Hepatocyte (in vitro differentiated cells): ENCODE measurements at places on chromosomes 12 and 14. TPM values are rescaled to one million over a fixed set of nuclear protein-coding genes. Genes with fewer than 3 reads are reported as not detected.

- DNase-seq, result peak; percentile 40
These were observed 127.0 kb upstream of the RPH3A start for GRCh38 chr12:112664569-112664968.

DNA sequence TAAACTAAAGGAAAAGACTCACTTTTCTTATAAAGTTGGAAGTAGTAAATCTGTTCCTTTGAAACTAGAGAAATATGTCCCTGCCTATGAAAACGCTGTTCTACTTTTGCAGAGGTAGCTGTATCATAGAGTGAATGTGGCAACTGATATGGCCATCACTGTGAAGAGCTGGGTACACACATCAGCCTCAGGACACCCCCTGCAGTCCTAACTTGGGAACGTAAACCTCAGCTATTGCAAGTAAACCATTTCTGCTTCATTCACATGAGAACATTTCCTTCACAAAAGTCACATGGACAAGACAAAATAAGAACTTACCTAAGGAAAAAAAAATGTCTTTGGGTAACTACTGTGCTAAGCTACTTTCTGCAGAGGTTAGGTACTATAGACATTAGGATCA lies 233.3 kb upstream of the PPFIA2 start:
- DNase-seq, result peak; percentile 26

DNA sequence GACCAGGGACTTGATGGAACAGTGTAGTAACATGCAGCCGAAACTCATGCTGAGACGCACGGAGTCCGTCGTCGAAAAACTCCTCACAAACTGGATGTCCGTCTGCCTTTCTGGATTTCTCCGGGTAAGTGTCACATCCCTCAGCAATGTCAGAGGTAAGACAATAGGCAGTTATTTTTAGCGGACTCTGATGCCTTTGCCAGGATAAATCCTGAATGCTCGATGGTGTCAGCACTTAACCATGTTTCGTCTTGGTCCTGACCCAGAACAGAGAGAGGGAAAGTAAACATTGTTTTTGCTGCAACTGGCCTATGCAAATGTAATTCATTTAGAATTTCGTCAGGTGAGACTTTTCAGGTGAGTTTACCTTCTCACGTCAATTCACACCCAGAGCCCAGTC lies 112.3 kb downstream of the PLXNC1 start:
- no peak for DNase-seq

Gene PLEKHA5
- 32.2 and 39.3 TPM in 2 replicates for polyA plus RNA-seq

- no peak for DNase-seq
These were observed 25.9 kb downstream of the SPX start for GRCh38 chr12:21551841-21552465.

DNA sequence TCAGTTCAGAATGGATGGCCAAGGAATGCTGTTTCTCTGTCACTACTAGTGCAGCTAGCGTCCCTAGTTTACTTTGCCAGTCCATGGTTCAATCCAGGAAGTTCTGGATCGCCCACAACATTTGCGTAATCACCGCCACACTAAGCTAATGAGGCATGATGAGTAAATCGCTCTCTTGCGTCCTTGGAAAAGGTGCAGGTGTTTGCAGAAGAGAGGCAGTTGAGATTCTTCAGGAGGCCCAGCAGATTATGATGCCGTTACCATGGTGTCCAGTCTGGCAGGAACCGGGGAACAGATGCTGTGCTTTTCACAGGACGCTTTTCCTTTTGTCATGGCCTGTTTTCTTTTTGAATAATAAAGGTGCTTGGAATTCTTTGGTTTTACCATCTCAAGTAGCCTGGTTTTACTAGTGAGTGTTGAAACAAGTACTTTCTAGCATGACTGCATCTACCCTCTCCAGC lies 9.0 kb downstream of the TPH2 start:
- peak; percentile 72 for DNase-seq

Gene SH2B3
- polyA plus RNA-seq, result 4.7 and 5.3 TPM in 2 replicates

DNA sequence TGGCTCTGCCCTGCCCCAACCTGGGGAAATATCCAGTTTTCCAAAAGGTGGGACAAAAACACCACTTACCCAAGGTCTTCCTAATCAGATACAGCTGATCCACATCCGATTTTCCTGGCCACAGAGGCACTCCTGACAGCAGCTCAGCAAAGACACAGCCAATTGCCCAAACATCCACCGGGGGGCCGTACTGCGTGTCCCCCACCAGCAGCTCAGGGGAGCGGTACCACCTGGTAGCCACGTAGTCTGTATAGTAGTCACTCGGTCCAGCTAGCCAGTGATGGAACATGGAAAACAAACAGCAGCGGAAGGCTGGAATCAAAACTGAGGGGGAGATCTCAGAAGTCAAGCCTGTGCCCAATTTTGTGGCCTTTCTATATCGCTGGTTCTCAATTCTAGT lies 28.8 kb downstream of the DMAC2L start:
- no peak for DNase-seq

GRCh38 chr14:55771242-55771981 lies 191.4 kb downstream of the KTN1 start:
- no peak for DNase-seq

Gene KCNA5
- polyA plus RNA-seq, result 0.79 and 2.8 TPM in 2 replicates

DNA sequence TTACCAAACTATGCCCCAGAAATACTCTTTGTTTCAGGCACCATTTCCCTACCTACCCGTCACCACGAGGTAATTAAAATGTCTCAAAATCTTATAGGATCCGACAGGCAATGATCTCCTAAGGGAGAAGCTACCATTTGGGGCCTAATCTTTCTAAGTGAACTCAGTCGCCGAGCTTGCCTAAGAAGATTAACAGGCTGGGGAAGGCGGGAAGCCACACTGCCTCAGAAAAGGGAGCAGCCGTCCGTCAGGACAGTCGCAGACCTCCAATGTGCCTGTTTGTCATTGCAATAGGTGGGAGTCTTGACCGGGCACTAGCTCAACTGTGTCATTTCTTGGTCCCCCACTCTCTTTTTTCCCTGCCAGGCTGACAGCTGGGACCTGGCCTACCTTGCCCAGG lies 4.6 kb downstream of the TTC7B start:
- no peak for DNase-seq

Gene USP44
- polyA plus RNA-seq, result not detected in 2 replicates

GRCh38 chr12:85693093-85693665 lies 143.0 kb downstream of the RASSF9 start:
- no peak for DNase-seq

DNA sequence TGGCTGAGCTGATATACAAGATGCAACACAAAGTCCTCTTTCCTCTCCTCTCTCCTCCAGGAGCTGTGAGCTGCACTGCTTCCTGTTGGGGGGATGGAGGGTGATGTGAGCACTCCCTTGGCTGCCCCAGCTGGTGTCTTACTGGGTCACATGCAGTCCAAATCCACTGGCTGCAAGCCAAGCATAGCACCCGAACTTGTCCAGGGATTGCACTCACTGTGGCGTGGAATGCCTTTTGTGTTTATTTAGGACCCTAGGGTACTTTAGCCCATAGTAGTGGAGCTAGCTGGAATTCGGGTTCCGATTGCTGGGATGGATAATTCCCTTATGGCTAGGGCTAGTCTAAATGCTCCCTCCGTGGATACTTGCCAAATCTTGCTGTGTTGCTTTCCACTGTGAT lies 424.9 kb upstream of the SYT1 start:
- no peak for DNase-seq

DNA sequence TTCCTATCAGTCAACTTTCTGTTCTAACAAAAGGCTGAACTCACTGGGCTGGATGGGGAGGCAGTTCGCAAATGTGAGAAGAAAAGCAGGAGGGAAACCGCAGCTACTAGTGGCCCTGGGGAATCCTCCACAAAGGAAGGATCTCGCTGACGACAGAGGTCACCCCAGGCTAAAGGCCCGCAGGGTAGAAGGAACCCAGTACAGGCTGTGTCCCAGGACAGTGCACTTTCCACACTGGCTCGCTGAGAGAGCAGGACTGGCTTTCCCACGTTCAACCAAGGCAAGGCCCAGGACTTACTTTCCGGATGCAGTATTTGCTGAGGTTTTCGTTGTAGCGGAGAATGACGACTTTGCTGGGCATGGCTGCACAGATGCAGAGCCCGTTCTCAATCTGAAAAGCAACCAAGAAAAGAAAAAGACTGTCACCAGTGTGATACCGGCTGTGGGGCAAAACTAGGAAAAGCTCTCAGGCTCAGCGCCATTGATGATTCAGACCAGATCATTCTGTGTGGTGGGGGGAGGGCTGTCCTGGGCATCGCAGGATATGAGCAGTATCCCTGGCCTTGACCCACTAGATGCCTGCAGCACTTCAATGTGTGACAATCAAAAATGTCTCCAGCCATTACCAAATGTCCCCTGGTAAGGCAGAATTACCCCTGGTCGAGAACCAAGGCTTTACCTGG lies 36.3 kb downstream of the PRKAB1 start:
- no peak for DNase-seq

DNA sequence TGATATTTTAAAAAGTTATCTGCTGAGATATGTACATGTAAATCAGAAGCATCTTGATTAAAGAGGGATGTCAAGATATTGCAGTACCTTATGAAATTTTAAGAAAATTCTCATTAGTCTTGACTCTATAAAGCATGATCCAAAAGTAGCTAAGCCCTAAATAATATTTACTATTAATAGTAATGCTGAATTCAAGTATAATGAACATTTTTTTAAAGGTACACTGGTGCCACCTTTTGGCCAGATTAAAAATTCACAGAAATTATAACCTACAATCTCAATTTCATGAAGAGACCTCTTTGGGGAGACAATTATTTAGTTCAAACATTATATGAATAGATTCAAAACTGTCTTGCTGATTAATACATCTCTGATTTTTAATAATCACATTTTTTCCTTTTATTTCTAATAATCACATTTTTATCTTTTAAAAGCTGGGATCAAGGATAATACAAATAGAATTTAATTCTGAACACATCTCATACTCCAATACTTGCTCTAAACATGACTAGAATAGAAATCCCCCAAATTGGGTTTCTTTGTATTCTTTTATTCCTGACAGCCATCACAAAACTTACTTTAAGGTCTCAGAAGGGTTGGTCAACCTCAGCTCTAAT lies 13.4 kb downstream of the AKAP5 start:
- DNase-seq, result no peak

DNA sequence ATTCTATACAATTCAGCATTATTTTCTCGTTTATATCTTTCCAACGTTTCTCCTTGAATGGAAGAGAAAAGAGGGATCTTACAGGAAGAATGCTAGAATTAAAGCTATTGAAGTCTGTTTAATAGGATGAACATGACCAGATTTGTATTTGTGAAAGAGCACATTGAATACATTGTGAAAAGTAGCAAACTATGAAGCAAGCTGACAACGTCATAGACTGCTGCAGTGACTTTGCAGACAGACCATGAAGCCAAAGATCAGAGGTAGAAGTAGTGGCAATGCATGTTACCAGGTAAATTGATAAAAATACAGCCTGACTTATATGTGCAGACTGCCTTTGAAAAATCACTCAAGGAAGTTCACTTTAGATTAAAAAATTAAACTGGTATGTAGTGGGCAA lies 146.1 kb downstream of the RASSF9 start:
- DNase-seq, result no peak

DNA sequence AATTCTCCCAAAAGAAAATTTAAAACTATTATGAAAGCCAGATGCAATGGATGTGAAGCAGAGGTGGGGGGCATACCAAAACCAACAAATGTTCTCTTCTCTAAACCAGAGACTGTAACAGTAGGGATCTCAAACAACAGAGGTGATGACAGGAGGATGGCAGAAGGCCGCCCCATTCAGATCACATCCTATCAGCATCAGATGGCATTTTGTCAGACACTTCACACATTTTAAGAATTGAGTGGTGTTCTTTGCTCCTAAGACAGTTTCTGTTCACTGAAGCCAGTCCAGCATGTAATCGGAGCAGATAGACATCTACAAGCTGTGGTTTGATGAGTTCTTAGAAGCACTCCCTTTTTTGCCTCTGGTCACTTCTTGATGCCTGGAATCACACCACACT lies 59.6 kb upstream of the SRRM4 start:
- no peak for DNase-seq

Gene KSR2
- 0.22 and 0.46 TPM in 2 replicates for polyA plus RNA-seq

DNA sequence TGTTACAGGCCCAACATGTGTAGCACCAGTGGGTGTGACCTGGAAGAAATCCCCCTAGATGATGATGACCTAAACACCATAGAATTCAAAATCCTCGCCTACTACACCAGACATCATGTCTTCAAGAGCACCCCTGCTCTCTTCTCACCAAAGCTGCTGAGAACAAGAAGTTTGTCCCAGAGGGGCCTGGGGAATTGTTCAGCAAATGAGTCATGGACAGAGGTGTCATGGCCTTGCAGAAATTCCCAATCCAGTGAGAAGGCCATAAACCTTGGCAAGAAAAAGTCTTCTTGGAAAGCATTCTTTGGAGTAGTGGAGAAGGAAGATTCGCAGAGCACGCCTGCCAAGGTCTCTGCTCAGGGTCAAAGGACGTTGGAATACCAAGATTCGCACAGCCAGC lies 8.6 kb downstream of the BCL2L14 start:
- DNase-seq, result no peak

DNA sequence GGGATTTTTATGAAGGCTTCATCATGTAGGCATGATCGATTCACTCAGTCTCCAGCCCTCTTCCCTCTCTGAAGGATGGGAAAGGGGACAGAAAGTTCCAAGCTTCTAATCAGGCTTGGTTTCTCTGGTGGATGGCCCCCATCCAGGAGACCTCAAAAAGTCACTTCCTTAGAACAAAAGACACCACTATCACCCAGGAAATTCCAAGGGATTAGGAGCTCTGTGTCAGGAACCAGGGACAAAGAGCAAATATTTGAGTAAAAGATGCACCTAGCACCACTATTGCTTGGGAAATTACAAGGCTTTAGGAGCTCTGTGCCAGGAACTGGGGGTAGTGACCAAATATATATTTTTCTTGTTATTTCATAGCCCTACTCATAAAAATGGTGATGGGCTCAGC lies 33.6 kb upstream of the TMX1 start:
- DNase-seq, result no peak

Gene PTPRO
- polyA plus RNA-seq, result 0.65 TPM in 1 of 2 replicates, not detected in the other

GRCh38 chr14:55272922-55273321 lies 1.7 kb downstream of the FBXO34 start:
- no peak for DNase-seq

Gene GPR162
- polyA plus RNA-seq, result 2.3 and 6.2 TPM in 2 replicates

Gene ADAM21
- polyA plus RNA-seq, result 1.1 TPM in 1 of 2 replicates, not detected in the other

Gene PCK2
- polyA plus RNA-seq, result 75.0 and 88.8 TPM in 2 replicates

Gene HOXC9
- polyA plus RNA-seq, result 2.7 and 4.1 TPM in 2 replicates

DNA sequence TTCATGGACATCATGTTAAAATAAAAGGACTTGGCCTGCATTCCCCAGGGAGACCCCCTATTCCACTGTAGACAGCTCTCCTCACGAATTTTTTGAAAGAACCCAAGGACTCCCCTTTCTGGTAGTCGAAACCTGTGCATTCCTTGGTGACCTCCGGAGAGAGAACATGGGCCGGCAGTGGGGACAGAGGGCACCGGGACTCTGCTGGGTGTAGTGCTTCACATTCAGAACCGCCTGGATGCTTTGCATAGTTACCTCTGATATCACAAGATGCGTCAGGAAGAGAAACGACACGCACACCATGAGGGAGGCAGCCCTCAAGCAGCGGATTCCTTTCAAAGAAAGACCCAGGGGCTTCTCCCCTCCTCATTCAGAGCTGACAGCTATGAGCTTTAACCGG lies 9.7 kb downstream of the CKAP4 start:
- DNase-seq, result no peak

- no peak for DNase-seq
These were observed 10.9 kb downstream of the MTA1 start for GRCh38 chr14:105430565-105430964.

GRCh38 chr14:61262082-61262481 lies 19.1 kb downstream of the TMEM30B start:
- no peak for DNase-seq

Gene KRT83
- polyA plus RNA-seq, result not detected in 2 replicates
